ENCODE measurements at places on chromosomes 6 and 20.

DNA sequence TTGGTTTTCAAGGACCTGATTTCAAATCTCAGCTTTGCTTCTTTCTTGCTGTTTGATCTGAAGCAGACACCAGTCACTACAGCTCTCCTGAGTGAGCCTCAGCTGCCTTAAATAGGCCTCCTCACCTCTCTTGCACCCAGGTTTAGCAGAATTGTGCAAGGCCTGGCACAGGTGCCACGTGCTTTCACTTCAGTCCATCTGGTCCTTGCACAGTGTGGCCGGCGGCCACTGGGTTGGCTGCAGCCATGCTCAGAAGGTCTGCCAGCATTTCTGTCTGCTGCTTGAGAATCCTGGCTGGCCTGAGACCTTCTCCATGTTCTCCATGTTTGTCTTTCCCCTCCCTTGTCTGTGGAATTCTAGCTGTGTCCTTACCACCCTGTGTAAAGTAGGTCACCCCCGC, 14.5 kb upstream of the DAAM2 start:
- DNase-seq = no peak

DNA sequence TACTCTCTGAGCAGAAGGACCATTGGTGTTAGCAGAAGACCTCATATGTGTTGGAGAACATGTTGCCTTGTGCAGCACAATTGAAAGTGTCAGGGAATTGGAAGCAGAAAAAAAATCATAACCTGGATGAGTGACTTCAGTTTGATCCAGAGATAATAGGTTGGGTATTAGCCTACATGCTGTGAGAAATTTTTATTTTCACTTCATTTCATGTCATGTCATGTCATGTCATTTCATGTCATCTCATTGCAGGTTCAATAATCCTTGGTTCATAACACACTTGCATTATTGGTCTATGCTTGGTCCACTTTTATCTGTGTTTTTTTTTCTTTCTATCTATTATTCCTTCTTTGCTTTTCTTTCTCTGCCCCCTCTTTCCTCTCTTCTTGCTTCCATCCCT, 34.3 kb downstream of the AKAP7 start:
- no peak for DNase-seq

- no peak for DNase-seq
Observed at GRCh38 chr6:49576618-49577017, 26.1 kb downstream of the C6orf141 start.

GRCh38 chr6:157300006-157300405, 23.3 kb downstream of the TMEM242 start:
- no peak for DNase-seq

- DNase-seq = no peak
Observed at GRCh38 chr6:129994410-129994809, 24.0 kb upstream of the L3MBTL3 start.

DNA sequence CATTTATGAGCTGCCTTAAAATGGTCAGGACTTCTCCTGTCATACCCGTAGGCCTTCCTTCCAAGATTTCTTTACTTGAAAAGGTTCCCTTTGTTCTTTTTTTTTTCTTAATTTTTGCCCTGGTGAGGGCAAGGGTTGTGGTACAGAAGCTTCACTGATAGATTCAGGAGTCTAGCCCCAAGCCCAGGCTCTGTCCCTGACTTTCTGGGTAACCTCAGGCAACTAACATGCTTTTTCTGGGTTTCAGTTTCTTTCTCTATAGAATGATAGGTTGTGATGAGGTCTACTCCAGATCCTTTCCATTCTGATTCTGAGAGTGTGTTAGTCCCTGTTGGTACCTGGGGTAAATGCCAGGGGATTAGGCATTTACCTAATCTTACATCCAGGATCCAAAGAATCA, 21.2 kb downstream of the SNPH start:
- no peak for DNase-seq

GRCh38 chr6:31958412-31958740, 395 bp downstream of the NELFE start:
- no peak for DNase-seq

- DNase-seq = no peak
Observed at GRCh38 chr6:132464538-132465256, 48.2 kb downstream of the STX7 start.

DNA sequence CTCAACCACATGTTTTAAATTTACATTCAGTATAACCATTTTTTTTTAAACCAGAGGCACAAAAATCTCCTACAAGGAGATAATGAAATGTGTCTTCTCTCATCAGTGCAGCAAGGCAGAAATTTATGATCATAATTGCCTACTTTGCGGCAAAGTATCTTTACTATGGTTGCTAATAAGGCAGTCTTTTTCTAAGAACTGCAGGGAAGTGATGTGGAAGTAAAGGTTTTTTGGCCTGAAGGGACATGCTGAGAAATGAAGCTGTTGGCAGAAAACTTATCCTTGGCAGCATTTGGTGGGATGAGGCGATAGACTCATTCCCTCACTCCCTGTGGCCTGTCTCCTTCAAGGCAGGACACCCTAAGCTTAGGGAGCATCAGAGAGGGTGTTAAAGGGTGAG, 48.7 kb downstream of the SCGN start:
- no peak for DNase-seq

- no peak for DNase-seq
Observed at GRCh38 chr20:7889736-7890135, 50.5 kb downstream of the HAO1 start.

DNA sequence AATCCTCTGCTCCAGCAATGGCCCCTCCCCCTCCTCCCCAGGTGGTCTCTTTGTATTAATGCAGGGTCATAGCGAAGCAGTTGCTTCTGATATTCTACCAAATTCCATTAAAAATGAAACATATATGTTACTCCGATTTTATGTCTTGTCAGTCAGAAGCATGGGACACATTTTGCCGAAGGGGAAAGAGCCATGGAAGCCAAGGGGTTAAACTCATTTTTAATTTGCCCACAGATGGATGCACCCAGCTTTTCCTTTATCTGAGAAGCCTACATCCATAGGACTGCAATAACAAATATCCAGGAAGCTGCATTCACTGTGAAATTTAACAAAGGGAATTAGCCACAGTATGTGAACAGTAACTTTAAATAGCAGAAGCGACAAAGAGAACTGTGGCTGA, 688.2 kb downstream of the QKI start:
- DNase-seq = peak; percentile 23

GRCh38 chr20:46582648-46583047, 32.2 kb upstream of the OCSTAMP start:
- no peak for DNase-seq

GRCh38 chr6:36028877-36029324, 1.3 kb downstream of the MAPK14 start:
- DNase-seq = peak; percentile 29
